Adipocyte (in vitro differentiated cells): ENCODE measurements at places on chromosomes 2 and 18.

DNA sequence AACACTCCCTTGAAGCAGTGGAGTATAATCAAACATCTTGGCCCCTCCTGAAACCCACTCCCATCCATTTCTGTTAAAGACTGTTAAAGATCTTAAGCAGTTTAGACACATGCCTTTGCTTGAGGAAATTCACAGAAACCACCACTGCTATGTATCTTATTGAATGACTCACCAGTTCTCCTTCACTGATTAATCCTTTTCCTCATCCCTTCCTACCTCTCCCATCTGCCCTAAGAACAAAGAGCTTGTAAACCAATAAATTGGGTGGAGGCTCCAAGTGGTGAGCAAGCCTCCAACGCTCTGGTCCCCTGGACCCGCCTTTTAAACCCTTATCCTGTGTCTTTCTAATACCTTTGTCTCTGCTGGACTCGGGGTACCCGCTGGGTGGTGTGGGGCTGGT, 746.1 kb downstream of the LRP1B start:
- peak; percentile 15 for DNase-seq

DNA sequence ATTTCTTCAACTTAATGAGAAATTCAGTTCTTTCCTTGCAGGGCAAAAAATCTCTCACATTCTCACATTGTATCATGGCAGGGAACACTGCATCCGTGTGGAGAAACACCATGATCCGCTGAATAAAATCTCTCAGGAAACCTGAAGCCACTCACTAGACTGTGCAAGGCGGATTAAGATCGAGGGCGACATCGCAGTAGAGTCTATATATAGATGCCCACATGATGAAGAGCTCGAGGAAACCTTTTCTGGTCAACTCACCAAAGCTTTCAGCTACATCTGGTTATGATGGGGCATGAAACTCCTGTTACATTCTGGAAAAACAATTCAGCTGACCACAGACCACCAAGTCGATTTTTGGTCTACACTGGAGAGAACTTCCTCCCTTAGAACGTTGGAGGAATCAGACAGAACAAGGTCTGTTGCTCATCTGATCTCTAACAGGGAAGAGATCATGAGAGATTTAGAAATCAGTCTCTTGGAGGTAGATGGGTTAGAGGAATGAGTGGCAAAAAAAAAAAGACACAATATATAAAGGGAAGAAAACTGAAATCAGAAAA, 162.9 kb upstream of the ZNF516 start:
- no peak for DNase-seq

DNA sequence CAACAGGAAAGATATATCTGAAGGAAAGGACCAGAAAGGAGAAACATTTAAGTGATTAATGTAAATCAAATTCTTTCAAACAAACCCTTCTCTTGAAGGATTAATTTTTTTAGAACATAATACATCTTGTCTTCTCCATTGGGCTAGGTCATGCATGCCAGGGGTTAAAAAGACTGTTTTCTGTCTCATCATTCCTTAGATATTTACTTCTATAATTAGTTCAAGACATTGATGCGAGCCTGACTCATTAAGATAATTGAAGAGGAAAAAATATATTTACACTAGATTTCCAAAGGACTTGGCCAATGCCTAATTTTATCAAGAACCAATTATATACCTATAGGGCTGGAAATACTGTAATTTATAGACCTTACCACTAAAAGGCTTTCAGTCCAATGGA, 166.6 kb upstream of the SETBP1 start:
- no peak for DNase-seq

GRCh38 chr2:188720811-188721605, 253.2 kb upstream of the COL3A1 start:
- peak; percentile 30 for DNase-seq

- no peak for DNase-seq
Observed at GRCh38 chr2:69483696-69484095, 46.5 kb upstream of the NFU1 start.

DNA sequence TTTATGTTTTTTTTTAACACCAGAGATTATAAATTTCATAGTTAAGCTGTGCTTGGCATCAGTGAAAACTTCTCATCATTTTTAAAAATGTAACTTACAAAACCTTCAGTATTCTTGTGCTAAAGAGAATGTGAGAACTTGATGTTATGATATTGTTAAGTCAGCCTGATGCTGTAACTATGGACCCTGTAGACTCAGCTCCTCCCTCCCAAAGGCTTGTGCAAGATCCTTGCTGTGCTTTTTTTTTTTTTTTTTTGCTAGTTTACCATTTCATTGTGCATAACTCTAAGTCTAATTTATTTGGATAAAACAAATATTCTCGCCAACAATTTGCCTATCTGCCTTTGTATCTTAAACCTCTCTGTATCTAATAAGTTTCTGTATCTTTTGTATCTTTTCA, 12.9 kb upstream of the TFPI start:
- peak; percentile 85 for DNase-seq

GRCh38 chr18:77248873-77249568, 627 bp upstream of the GALR1 start:
- DNase-seq = peak; percentile 1

DNA sequence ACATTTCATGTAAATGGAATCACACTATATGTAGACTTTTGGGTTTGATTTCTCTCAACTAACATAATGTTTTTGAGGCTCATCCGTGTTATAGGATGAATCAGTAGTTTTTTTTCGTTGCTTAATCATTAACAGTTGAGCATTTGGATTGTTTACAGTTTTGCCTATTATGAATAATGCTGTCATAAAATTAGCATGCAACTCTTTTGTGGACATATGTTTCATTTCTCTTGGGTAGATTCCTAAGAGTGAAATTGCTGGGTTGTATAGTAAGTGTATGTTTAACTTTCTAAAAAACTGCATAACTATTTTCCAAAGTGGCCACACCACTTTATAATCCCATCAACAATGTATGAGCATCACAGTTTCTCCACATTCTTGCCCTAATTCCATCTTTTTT, 7.7 kb upstream of the RHBDD1 start:
- peak; percentile 11 for DNase-seq

GRCh38 chr18:8912348-8913326, 189.9 kb upstream of the NDUFV2 start:
- DNase-seq = no peak

GRCh38 chr2:26652361-26653041, 11.3 kb upstream of the CIB4 start:
- DNase-seq = peak; percentile 95

- no peak for DNase-seq
Observed at GRCh38 chr2:135817951-135818350, 19.0 kb downstream of the LCT start.
